ENCODE measurements at places on chromosomes 4 and X.
A peak's percentile ranks its signal among the peaks of the same experiment; 100 is the strongest.

DNA sequence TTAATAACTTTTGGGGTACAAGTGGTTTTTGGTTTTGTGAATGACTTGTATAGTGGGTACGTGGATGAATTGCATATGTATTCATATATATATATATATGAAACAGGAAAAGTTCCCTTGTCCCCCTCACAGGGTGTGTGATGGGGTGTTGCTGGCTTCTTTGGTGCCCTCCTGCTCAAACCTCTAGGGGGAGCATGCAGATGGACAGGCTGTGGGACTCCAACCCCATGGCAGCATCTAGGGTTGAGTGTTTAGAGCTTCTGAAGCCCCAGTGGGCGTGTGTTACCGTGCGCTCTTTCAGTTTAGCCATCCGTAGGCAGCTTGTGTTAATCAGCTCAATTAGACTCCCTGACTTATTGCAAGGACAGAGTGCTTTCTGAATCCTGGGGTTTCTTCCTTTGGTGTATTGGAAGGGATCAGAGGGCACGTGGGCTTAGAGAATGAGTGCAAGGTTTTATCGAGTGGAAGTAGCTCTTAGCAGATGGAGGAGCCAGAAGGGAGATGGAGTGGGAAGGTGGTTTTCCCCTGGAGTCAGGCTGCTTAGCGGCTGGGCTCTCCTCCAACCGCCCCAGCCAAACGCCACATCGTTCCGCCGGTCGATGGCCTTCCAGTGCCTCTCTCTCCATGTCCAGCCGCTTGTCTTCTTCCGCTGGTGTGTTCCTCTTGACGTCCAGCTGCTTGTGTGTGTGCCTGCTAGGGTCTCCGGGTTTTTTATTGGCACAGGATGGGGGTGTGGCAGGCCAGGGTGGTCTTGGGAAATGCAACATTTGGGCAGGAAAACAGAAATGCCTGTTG is 674.4 kb upstream of the LCORL start:
- DNase-seq, result no peak

DNA sequence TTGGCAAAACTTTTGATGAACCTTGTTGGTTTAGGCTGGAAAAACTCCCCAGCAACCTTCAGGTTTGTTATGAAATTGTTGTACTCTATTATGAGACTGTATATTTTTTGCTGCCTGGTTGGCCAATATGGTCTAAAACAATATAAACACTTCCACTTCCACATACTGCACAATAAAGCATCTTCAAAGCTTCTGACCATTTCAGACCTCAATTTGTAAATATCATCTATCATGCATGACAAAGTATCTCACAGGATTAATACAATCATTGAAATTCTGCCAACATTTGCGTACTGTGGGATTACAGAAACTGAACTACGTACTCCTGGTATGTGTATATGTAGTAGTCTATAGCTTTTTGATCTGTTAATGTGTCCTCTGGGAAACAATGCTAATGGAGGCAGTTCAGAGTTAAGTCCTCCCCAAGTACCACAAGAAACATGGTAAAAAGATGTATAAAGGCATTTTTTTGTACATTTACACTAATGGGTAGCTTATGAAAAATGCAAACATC is 40.4 kb downstream of the GPC4 start:
- DNase-seq, result no peak

- DNase-seq, result no peak
These were observed 1.1 kb upstream of the TRMT10A start for GRCh38 chr4:99564921-99565320.

- peak; percentile 27 for DNase-seq
These were observed 724.0 kb downstream of the ADGRL3 start for GRCh38 chr4:61924131-61924530.

DNA sequence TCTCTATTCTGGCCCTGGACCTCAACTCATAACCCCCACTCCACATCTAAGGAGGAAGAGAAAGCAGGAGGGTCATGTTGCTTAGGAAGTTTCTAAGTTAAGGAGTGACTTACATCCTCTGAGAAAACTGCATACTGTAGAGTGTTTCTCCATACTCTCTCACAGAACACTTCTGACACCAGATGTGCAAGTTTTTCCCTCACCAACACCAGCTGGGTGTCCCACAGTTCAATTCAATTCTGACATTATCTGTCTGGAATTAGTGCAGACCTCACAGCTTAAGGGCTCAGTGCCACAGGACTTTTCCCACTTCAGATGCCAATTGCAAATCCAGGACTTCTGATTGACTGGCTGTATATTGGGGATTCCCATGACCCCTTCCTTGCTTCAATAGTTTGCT is 89.0 kb upstream of the SFRP2 start:
- no peak for DNase-seq

GRCh38 chr4:139656614-139657486 is 8.8 kb upstream of the MGST2 start:
- DNase-seq, result peak; percentile 73

- DNase-seq, result no peak
These were observed 100.8 kb downstream of the ARSJ start for GRCh38 chr4:113878668-113879067.

DNA sequence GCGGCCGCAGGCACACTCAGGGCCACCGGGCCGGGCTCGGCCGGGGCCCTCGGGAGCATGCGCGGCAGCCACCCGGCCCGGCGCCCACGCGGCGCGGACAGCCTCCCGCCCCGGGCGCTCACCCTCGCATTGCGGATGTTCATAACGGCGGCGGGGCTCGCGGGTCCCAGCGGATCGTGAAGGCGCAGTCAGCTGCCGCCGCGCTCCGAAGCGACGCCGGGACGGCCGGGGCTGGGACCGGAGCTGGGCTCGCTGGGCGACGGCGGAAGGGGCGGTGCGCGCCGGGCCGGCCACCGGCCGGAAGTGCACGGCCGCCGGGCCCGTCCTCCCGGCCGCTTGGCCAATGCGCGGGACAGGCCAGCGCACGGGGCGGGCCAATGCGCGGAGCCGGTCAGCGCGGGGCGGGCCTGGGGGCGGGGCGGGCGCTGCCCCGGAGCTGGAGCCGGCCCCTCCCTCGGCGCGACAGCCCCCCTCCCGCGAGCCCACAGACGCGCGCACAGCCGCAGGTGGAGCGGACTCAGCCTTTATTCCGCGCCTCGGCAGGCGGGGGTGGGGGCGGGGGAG is at the start of gene NAA10:
TSS of gene NAA10 (minus strand) at position 276 of the 564 bp plus-strand sequence. CDS start at position 143, 133 bp downstream.
- peak; percentile 58 for DNase-seq

DNA sequence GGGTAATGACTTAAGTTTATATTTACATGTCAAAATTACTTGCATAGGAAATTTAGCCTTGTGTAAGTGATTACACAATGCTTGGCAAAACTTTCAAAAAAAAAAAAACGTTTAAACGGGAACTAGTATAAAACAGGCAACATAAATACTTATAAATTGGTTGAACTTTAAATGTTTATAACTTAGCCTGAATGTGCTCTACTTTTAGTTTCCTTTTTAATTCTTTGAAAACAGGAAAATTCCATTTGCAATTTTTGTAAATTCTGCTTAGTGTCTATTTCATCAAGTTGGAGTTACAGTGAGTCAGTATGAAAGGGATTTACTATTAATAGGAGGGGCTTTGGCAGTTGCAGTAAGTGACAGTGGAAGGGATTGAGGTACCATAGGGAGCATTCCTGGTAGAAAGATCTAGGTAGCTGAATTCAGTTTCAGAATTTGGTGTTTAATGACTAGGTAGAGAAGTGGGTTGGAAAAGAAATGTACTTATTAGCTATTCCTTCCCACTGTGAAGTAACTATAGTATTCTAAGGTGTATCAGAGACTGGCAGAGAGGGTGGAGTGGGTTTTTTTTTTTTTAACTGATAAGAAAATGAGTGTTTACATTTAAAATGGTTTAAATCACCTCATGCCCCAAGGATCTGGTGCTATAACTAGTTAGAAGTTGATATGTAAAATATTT is 2.8 kb downstream of the STAG2 start:
- no peak for DNase-seq

DNA sequence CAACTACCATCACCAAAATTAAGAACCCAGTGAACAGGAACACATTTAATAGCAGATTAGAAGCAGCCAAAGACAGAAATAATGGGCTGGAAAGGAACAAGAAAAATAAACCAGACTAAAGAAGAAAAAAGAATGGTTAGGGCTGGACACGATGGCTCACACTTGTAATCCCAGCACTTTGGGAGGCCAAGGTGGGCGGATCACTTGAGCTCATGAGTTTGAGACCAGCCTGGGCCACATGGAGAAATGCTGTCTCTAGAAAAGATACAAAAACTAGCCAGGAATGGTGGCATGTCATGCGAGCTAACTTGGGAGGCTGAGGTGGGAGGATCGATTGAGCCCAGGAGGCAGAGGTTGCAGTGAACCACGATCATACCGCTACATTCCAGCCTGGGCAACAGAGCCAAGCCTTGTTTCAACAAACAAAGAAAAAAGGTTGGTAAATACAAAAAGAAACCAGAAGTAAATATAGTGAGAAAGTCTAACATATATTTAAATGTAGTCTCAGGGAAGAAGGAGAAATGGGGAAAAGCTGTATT is 102.0 kb downstream of the AFAP1 start:
- DNase-seq, result no peak

- no peak for DNase-seq
These were observed 17.5 kb upstream of the ZNF41 start for GRCh38 chrX:47500554-47500953.

GRCh38 chrX:96502507-96502906 is 182.1 kb upstream of the DIAPH2 start:
- no peak for DNase-seq
